ENCODE measurements at places on chromosomes 3 and 15. TPM values are rescaled to one million over a fixed set of nuclear protein-coding genes. Genes with fewer than 3 reads are reported as not detected.

GRCh38 chr15:90558171-90558573 is 28.4 kb downstream of the CRTC3 start:
- H3K4me1 ChIP-seq: peaks cover 48% of the 10 kb centered on the region
- no peaks in the 10 kb centered on the region for H3K27me3 ChIP-seq
- H3K4me3 ChIP-seq: no peak overlapping the region
- H3K27ac ChIP-seq: peak overlapping the region; percentile 83
- no peaks in the 10 kb centered on the region for H3K36me3 ChIP-seq
- peak; percentile 60 for DNase-seq

GRCh38 chr3:193593668-193594030 is 641 bp downstream of the OPA1 start:
- H3K27ac ChIP-seq: peak overlapping the region; percentile 93
- H3K27me3 ChIP-seq: no peaks in the 10 kb centered on the region
- peak overlapping the region; percentile 70 for H3K4me3 ChIP-seq
- peak; percentile 25 for DNase-seq
- peaks cover 18% of the 10 kb centered on the region for H3K4me1 ChIP-seq

- no peak for DNase-seq
- no peak overlapping the region for H3K4me3 ChIP-seq
- H3K27ac ChIP-seq: no peak overlapping the region
- no peaks in the 10 kb centered on the region for H3K27me3 ChIP-seq
- no peaks in the 10 kb centered on the region for H3K4me1 ChIP-seq
- no peaks in the 10 kb centered on the region for H3K36me3 ChIP-seq
Measured at GRCh38 chr3:134860141-134860540, 65.1 kb downstream of the EPHB1 start.

- no peak overlapping the region for H3K27ac ChIP-seq
- no peaks in the 10 kb centered on the region for H3K4me1 ChIP-seq
- no peaks in the 10 kb centered on the region for H3K27me3 ChIP-seq
- H3K36me3 ChIP-seq: no peaks in the 10 kb centered on the region
- DNase-seq: peak; percentile 76
Measured at GRCh38 chr3:141454906-141455602, 31.8 kb upstream of the RASA2 start.

DNA sequence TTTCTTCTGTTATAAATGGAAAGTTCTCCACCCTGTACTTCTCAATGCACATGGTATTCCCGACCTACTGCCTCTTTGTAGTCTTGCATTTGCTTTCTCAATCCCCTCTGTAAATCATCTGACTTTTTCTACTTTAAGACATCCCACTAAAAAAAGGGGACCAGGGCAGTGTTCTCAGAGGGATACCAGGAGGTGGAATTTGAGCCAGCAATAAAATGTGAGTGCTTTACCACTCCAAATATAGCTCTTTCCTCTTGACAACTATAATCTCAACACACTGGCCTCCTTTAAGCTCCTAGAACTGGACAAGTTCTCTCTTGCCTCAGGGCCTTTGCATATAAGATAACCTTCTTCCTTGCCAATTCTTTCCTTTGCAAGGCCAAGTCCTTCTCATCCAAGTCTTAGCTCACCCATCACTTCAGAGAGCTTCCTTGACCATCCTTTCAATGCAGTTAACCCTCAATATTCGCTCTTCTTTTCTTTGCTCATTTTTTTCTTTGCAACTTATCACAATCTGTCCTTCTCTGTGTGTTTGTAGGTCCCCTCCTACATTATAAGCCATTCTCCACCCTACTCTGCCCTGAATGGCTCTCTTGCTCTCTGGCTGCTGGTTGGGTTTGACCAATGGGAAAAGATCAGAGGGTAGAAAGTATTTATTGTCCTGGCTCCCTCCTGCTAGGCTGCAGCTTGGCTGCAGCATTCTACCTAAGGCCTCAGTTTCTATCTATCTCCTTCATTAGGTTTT is 93.4 kb downstream of the PRICKLE2 start:
- H3K4me1 ChIP-seq: peaks cover 11% of the 10 kb centered on the region
- no peaks in the 10 kb centered on the region for H3K27me3 ChIP-seq
- DNase-seq: no peak
- H3K27ac ChIP-seq: no peak overlapping the region

DNA sequence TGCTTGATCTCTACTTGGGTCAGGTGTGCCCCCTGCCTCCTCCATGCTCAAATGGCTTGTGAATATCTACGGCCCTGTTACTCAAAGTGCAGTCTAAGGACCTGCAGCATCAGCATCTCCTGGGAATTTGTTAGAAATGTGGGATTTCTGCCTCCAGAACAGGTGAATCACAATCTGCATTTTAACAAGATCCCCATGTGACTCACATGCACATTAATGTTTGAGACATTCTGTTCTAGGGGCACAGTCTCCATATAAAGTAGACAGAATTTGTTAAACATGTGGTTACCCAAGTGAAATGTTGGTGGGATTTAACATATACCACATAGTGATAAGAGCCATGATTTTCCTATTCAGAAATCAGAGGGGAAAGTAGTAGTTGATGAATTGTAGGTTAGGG is 256.2 kb downstream of the NR1D2 start:
- H3K4me1 ChIP-seq: peaks cover 5% of the 10 kb centered on the region
- no peak overlapping the region for H3K27ac ChIP-seq
- no peaks in the 10 kb centered on the region for H3K36me3 ChIP-seq
- H3K4me3 ChIP-seq: no peak overlapping the region
- H3K27me3 ChIP-seq: no peaks in the 10 kb centered on the region

- no peak overlapping the region for H3K4me3 ChIP-seq
- DNase-seq: no peak
- H3K4me1 ChIP-seq: no peaks in the 10 kb centered on the region
- no peaks in the 10 kb centered on the region for H3K36me3 ChIP-seq
- no peak overlapping the region for H3K27ac ChIP-seq
Measured at GRCh38 chr3:41482134-41482533, 282.8 kb downstream of the CTNNB1 start.

DNA sequence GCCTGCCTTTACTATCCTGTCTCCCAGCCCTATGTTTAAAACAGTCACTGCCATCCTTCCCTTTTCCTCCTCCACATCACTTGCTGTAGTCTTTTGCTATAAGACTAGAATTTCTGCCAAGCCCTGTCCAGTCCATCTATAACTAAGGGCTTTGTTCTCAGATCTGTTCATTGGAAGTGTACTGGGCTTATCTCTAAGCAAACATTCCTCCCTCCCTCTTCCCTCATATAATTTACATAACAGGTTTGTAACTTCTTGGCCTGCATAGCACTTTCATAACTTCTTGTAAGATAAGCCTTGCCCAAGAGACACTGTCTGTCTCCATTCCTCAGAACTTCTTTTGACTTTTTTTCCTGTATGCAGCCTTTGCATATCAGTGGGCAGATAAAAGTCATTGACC is 16.7 kb downstream of the TPRG1 start:
- H3K27ac ChIP-seq: no peak overlapping the region
- H3K4me3 ChIP-seq: no peak overlapping the region
- no peaks in the 10 kb centered on the region for H3K36me3 ChIP-seq
- H3K4me1 ChIP-seq: no peaks in the 10 kb centered on the region
- no peaks in the 10 kb centered on the region for H3K27me3 ChIP-seq
- DNase-seq: peak; percentile 92

GRCh38 chr3:158159714-158160113 is 49.8 kb downstream of the RSRC1 start:
- H3K36me3 ChIP-seq: no peaks in the 10 kb centered on the region
- no peak overlapping the region for H3K4me3 ChIP-seq
- no peak overlapping the region for H3K27ac ChIP-seq
- H3K4me1 ChIP-seq: no peaks in the 10 kb centered on the region
- peak; percentile 20 for DNase-seq
- H3K27me3 ChIP-seq: no peaks in the 10 kb centered on the region

GRCh38 chr3:3107858-3108257 is 2.3 kb downstream of the IL5RA start:
- H3K4me3 ChIP-seq: no peak overlapping the region
- no peaks in the 10 kb centered on the region for H3K27me3 ChIP-seq
- H3K4me1 ChIP-seq: no peaks in the 10 kb centered on the region
- no peak for DNase-seq

GRCh38 chr3:40660554-40660953 is 135.8 kb downstream of the ZNF621 start:
- no peak overlapping the region for H3K4me3 ChIP-seq
- H3K27ac ChIP-seq: no peak overlapping the region
- no peaks in the 10 kb centered on the region for H3K27me3 ChIP-seq
- no peak for DNase-seq

DNA sequence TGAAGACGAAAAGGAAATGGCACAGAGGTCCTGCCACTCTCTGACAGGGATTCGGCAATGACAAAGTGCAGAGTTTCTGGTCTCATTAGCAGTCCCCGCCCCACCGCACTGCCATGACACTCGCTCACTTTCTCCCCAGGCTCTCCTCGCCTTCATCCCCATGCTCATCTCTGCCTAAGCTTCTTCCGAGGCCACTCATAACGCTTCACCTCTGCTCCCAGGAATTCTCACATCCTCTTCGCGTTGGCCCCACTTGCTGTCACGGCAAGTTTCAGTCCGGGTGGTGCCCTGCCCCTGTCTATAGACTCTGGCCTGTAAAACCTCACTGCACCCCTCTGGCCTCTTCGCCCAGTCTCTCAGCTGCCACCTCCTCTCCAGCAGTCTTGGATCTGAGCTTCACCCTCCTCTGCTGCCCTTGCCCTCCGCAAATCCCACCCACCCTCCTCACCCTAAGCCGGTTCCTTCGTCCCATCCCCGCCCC is 654 bp downstream of the RUBCN start:
- DNase-seq: no peak
- no peaks in the 10 kb centered on the region for H3K27me3 ChIP-seq
- peaks cover 7% of the 10 kb centered on the region for H3K4me1 ChIP-seq
- H3K4me3 ChIP-seq: peak overlapping the region; percentile 82
- H3K27ac ChIP-seq: peak overlapping the region; percentile 68

GRCh38 chr3:192170031-192170430 is 557.3 kb downstream of the FGF12 start:
- no peaks in the 10 kb centered on the region for H3K36me3 ChIP-seq
- no peak overlapping the region for H3K27ac ChIP-seq
- no peaks in the 10 kb centered on the region for H3K27me3 ChIP-seq
- no peaks in the 10 kb centered on the region for H3K4me1 ChIP-seq

GRCh38 chr3:50427217-50427616 is 67.9 kb upstream of the TMEM115 start:
- no peak overlapping the region for H3K27ac ChIP-seq
- DNase-seq: no peak
- no peaks in the 10 kb centered on the region for H3K4me1 ChIP-seq
- no peaks in the 10 kb centered on the region for H3K27me3 ChIP-seq
- no peak overlapping the region for H3K4me3 ChIP-seq

- H3K27ac ChIP-seq: peak overlapping the region; percentile 81
- H3K36me3 ChIP-seq: peaks cover 18% of the 10 kb centered on the region
- no peak for DNase-seq
- H3K4me3 ChIP-seq: no peak overlapping the region
Measured at GRCh38 chr15:66783314-66783713, 81.3 kb downstream of the SMAD6 start.

DNA sequence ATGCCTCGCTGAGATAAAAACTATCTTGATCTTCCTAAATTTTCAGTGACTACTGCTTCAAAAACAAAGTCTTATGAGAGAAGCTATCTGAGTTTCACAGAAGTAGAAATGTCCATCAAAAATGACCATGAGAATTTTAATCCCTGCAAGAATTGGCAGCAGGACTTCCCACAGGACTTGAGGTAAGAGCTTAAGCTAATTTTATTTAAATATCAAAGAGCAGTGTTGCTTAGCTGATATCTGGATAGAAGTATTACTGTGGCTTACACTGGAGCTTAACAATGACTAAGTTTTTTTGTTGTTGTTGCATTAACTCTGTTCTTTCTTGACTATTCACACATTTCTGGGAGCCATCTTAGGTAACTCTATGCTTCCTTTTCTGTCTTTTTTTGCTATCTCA is 60.8 kb upstream of the EPHA3 start:
- H3K4me3 ChIP-seq: no peak overlapping the region
- no peak for DNase-seq
- H3K27ac ChIP-seq: no peak overlapping the region
- H3K36me3 ChIP-seq: no peaks in the 10 kb centered on the region
- H3K4me1 ChIP-seq: no peaks in the 10 kb centered on the region
- no peaks in the 10 kb centered on the region for H3K27me3 ChIP-seq

DNA sequence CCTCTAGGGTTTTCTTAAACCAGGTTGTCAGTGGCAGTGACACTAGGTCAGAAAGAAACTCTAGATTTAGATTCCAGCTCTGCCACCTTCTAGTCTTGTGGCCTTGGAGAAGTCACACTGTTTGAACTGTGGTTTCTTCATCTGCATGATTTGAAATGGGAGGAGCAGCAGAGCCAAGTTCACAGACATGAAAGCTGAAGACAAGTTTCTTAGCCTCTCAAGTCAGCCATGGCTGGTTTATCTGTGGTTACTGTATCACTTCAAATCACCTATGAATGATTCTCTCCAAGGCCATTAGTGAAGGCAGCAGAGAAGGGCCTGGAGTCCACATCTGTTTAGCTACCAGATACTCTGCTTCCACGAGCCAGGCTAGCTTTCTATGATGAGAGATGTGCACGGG is 15.6 kb downstream of the CLEC3B start:
- H3K36me3 ChIP-seq: no peaks in the 10 kb centered on the region
- DNase-seq: no peak
- H3K27ac ChIP-seq: no peak overlapping the region
- H3K27me3 ChIP-seq: peaks cover 10% of the 10 kb centered on the region
- no peak overlapping the region for H3K4me3 ChIP-seq
- H3K4me1 ChIP-seq: peaks cover 3% of the 10 kb centered on the region

- H3K36me3 ChIP-seq: no peaks in the 10 kb centered on the region
- H3K27ac ChIP-seq: no peak overlapping the region
- no peak for DNase-seq
- H3K27me3 ChIP-seq: no peaks in the 10 kb centered on the region
Measured at GRCh38 chr15:59456114-59456513, 18.1 kb downstream of the FAM81A start.

- H3K36me3 ChIP-seq: no peaks in the 10 kb centered on the region
- no peaks in the 10 kb centered on the region for H3K27me3 ChIP-seq
- H3K4me3 ChIP-seq: no peak overlapping the region
- no peak for DNase-seq
Measured at GRCh38 chr15:61687124-61687523, 373.1 kb downstream of the VPS13C start.

DNA sequence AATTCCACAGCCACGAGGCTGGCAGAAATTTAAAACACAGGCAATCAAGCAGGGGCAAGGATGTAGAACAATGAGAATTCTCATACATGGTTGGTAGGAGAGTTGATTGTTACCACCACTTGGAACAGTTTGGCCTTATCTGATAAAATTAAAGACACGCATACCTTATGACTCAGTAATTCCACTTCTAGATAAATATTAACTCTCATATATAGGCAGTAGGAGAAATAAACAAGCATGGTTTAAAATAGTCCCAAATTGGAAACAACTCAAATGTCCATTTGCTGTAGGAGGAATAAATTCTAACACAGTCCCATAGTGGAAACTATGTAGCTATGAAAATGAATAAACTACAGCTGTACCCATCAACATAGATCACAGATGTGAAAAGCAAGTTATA is 42.3 kb upstream of the USP3 start:
- no peaks in the 10 kb centered on the region for H3K4me1 ChIP-seq
- H3K36me3 ChIP-seq: no peaks in the 10 kb centered on the region
- H3K4me3 ChIP-seq: no peak overlapping the region
- no peaks in the 10 kb centered on the region for H3K27me3 ChIP-seq
- DNase-seq: no peak

Gene PARP15
- not detected for total RNA-seq

Gene WDR49
- 0.95 TPM for total RNA-seq

Gene CSK
- 43.1 TPM for total RNA-seq

Gene TRPM1
- not detected for total RNA-seq

Gene MAGEL2
- 7.6 TPM for total RNA-seq

Gene SAMD7
- total RNA-seq: not detected

Gene TMEM158
- total RNA-seq: 0.83 TPM

Gene HDC
- total RNA-seq: not detected

Gene NTRK3
- 4.4 TPM for total RNA-seq

Gene ATP10A
- total RNA-seq: not detected

Gene LMAN1L
- total RNA-seq: not detected

Gene ADCY5
- 93.7 TPM for total RNA-seq

Gene P3H2
- 45.3 TPM for total RNA-seq

Gene NOX5
- total RNA-seq: 0.12 TPM

All from cardiac muscle cell (in vitro differentiated cells and primary cell).